ENCODE measurements at places on chromosomes 4 and X. TPM values are rescaled to one million over a fixed set of nuclear protein-coding genes. Genes with fewer than 3 reads are reported as not detected.

- no peaks in the 10 kb centered on the region for H3K4me1 ChIP-seq
- H3K36me3 ChIP-seq: no peaks in the 10 kb centered on the region
- H3K27ac ChIP-seq: no peak overlapping the region
- H3K27me3 ChIP-seq: peaks cover 5% of the 10 kb centered on the region
- no peak overlapping the region for H3K4me3 ChIP-seq
- no peak for DNase-seq
Measured at GRCh38 chr4:16238327-16238726, 12.1 kb upstream of the TAPT1 start.

- DNase-seq: no peak
- no peaks in the 10 kb centered on the region for H3K36me3 ChIP-seq
- H3K27me3 ChIP-seq: no peaks in the 10 kb centered on the region
- H3K27ac ChIP-seq: no peak overlapping the region
- no peaks in the 10 kb centered on the region for H3K4me1 ChIP-seq
Measured at GRCh38 chr4:88212253-88212561, 53.8 kb upstream of the ABCG2 start.

GRCh38 chrX:149208307-149208706 is 296.8 kb downstream of the IDS start:
- no peak overlapping the region for H3K4me3 ChIP-seq
- no peaks in the 10 kb centered on the region for H3K4me1 ChIP-seq
- DNase-seq: no peak
- H3K36me3 ChIP-seq: no peaks in the 10 kb centered on the region

DNA sequence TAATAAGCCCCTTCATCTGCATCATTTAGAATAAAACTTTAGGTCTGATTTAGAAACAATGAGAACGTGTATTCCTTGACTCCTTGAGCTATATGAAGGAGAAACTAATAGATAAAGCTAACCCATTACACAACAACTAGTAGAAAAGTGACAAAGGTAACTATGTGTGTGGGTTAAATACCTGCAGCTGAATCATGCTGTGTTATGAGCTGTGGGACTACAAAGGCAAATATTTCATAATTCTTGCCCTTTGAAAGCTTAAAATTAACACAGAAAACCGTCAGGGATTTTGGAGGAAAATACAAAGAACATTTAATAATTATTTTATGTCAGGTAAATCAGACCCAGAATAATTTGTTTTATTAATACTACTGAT is 898 bp upstream of the NDP start:
- no peaks in the 10 kb centered on the region for H3K27me3 ChIP-seq
- peak overlapping the region; percentile 60 for H3K4me3 ChIP-seq
- DNase-seq: no peak
- no peaks in the 10 kb centered on the region for H3K36me3 ChIP-seq
- H3K4me1 ChIP-seq: peaks cover 12% of the 10 kb centered on the region

TSPAN5 gene
- 46.4 TPM for polyA plus RNA-seq

DNA sequence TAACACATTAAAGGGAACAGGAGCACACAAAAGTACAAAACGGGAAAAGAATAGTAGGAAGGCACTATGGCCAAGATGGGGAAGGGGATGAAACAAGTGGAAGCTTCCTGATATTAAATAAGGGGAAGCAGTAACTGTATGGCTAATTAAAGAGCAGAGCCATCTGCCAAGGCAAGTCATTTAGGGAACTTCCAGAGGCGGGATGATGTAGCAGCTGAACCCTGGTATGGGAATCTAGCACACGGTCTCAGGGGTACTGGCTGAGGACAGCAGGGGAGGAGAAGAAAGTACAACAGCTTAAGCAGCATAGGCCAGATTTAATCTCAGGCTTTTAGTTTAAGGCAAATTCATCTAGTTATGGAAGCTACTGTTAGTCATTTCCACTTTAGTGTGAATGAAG is 59.1 kb downstream of the IGFBP7 start:
- peak; percentile 45 for DNase-seq
- H3K27me3 ChIP-seq: no peaks in the 10 kb centered on the region
- H3K4me1 ChIP-seq: peaks cover 24% of the 10 kb centered on the region

DNA sequence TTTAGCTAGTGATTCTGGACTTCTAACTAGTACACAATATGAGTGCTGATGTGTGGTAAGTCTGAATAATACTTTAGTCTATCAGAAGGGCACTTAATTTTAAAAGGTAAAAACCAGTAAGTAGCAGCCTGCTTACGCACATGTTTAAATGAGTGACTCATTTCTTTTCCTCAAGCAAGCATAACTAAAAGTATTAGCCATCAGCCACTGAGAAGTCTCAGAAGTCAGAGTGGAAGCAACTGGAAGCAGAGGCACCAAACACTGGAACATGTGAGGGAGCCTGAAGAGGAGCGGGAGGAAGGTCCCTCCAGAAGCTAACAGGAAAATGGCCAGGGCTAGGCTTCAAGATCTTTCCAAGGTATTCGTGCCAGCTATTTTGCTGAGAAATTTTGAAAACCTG is 257.7 kb downstream of the RAPGEF2 start:
- no peak overlapping the region for H3K4me3 ChIP-seq
- peak overlapping the region; percentile 1 for H3K27ac ChIP-seq
- no peaks in the 10 kb centered on the region for H3K27me3 ChIP-seq
- peaks cover 13% of the 10 kb centered on the region for H3K4me1 ChIP-seq
- H3K36me3 ChIP-seq: peaks cover 6% of the 10 kb centered on the region

PHKA1 gene
- polyA plus RNA-seq: 2.8 TPM

DNA sequence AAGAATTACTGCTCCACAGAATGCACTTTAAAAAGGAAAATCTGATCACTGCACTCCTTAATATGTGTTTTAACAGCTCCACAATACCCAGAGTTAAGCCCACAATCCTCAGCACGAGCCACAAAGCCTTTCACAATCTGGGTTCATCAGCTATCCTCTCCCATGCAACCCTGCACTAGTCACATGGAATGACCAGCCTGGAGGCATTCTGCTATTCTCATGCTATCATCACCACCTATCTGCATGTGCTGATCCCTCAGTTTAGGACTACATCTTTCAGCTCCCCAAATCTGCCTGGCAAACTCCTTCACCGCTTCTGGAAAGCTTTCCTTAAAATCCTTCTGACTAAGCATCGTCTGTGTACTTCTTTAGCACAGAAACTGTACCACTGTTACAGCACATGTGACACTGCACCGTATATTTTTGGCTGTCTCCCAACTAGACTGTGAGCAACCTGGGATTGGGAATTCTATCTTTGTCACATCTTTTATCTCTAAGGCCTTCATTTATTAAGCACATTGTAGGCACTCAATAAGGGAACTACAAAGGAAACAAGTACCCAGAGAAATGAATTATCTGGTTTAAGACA is 18.3 kb upstream of the EIF1AX start:
- H3K27ac ChIP-seq: no peak overlapping the region
- H3K4me3 ChIP-seq: no peak overlapping the region
- no peak for DNase-seq

DNA sequence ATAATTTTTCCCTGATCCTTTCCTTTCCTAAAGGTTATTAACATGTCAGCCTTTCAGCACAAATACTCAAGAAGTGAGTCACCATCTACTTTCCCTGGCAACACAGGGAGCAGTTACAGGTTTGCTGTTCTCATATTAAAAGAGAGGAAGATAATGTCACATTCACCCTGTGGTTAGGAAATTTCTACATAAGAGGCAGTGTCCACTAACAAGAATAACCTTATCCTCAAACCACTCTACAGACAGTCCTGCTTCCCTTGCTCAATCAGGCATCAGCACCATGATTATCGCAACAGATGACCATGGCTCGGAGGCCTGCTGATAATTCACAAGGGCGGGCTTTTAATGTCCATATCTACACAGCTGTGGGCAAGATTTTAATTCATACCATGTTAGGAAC is 30.9 kb downstream of the RNF150 start:
- no peaks in the 10 kb centered on the region for H3K36me3 ChIP-seq
- no peak for DNase-seq
- no peaks in the 10 kb centered on the region for H3K4me1 ChIP-seq

CXCL9 gene
- not detected for polyA plus RNA-seq

DNA sequence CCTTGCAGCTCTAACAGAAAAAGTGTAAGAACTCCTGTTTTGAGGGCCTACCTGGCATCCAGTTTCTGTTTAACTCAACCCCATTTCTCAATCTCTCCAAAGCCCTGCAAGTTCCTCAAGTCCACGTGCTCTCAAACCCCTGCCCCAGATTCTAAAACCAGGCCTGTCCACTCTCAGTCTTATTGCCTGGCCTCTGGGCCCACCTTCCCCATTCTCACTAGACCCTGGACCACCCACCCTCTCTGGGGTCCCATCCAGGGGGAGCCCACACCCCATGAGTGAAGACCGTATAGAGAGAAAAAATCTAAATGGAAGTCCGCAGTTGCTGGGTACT is 58.3 kb downstream of the TLR10 start:
- peaks cover 7% of the 10 kb centered on the region for H3K4me1 ChIP-seq
- no peak overlapping the region for H3K4me3 ChIP-seq
- H3K27me3 ChIP-seq: no peaks in the 10 kb centered on the region
- no peak overlapping the region for H3K27ac ChIP-seq
- H3K36me3 ChIP-seq: no peaks in the 10 kb centered on the region

GRCh38 chrX:18394477-18394876 is 30.9 kb upstream of the CDKL5 start:
- no peaks in the 10 kb centered on the region for H3K27me3 ChIP-seq
- H3K36me3 ChIP-seq: no peaks in the 10 kb centered on the region
- no peak overlapping the region for H3K27ac ChIP-seq
- no peak overlapping the region for H3K4me3 ChIP-seq

- DNase-seq: no peak
- no peak overlapping the region for H3K27ac ChIP-seq
- no peaks in the 10 kb centered on the region for H3K27me3 ChIP-seq
- no peak overlapping the region for H3K4me3 ChIP-seq
Measured at GRCh38 chrX:112947981-112948615, 107.5 kb upstream of the AMOT start.

SNCA gene
- polyA plus RNA-seq: 67.0 TPM

- peaks cover 4% of the 10 kb centered on the region for H3K4me1 ChIP-seq
- no peaks in the 10 kb centered on the region for H3K36me3 ChIP-seq
- DNase-seq: no peak
- H3K27me3 ChIP-seq: no peaks in the 10 kb centered on the region
- H3K4me3 ChIP-seq: no peak overlapping the region
Measured at GRCh38 chrX:48966796-48967579, 4.7 kb downstream of the KCND1 start.

- no peak overlapping the region for H3K27ac ChIP-seq
- H3K27me3 ChIP-seq: no peaks in the 10 kb centered on the region
- no peaks in the 10 kb centered on the region for H3K4me1 ChIP-seq
Measured at GRCh38 chr4:158714937-158715336, 8.3 kb downstream of the PPID start.

DNA sequence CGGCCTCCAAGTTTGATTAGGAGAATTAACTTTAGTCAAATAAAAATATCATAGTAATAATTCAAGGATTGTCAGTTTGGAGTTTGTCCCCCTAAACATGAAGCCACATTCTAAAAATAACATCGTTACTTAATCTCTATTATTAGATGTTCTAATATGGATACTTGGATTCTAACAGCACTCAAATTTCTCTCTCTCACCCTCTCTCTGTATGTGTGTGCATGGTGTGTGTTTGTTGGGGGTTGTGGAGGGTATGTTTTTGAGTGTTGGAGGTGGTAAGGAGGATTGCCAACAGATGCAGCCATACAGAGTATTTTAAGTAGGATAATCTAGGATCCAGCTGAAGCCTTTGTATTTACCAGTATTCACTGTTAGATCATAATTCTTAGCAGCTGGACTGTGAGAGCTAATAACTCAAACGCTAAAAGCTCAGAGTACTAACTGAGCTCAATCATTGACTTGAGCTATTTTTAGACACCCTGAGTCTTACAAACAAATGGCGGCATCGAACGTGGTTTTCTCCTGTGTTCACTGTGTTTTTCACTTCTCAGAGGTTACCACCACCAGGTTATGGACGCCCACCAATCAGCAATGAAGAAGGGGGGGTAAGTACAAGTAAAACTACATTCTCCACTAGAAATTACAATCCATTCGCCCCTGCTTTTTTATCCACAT is 8.8 kb downstream of the ENAM start:
- H3K27me3 ChIP-seq: no peaks in the 10 kb centered on the region
- H3K27ac ChIP-seq: no peak overlapping the region
- H3K4me3 ChIP-seq: no peak overlapping the region
- no peaks in the 10 kb centered on the region for H3K36me3 ChIP-seq
- DNase-seq: no peak

DNA sequence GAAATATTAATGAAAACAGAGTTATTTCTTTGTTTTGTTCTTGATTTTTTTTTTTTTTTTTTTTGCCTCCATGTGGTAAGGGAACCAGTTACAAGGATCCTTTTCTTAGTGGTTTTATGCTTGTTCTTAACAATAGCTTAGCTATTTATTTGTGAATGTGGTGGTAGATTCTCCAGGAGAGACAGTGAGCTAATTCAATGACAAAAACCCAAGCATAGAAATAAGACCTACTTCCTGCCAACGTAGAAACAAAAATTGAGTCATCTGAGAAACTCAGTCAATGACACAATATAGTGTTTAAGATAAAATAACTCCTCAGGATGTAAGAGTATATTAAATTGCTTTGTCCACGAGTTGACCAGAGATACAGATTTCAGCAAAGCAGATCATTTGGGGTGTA is 863.8 kb upstream of the PABPC4L start:
- H3K36me3 ChIP-seq: no peaks in the 10 kb centered on the region
- no peaks in the 10 kb centered on the region for H3K4me1 ChIP-seq
- no peak overlapping the region for H3K4me3 ChIP-seq
- H3K27me3 ChIP-seq: no peaks in the 10 kb centered on the region
- no peak for DNase-seq
- no peak overlapping the region for H3K27ac ChIP-seq

RAB39B gene
- not detected for polyA plus RNA-seq

DCHS2 gene
- not detected for polyA plus RNA-seq

CTAG1A gene
- polyA plus RNA-seq: not detected

TBX22 gene
- polyA plus RNA-seq: not detected

- no peak for DNase-seq
- peaks cover 83% of the 10 kb centered on the region for H3K27me3 ChIP-seq
- no peak overlapping the region for H3K27ac ChIP-seq
- peaks cover 3% of the 10 kb centered on the region for H3K4me1 ChIP-seq
Measured at GRCh38 chr4:173500841-173501591, 29.0 kb downstream of the HAND2 start.

DOK7 gene
- not detected for polyA plus RNA-seq

DRD5 gene
- not detected for polyA plus RNA-seq

DNA sequence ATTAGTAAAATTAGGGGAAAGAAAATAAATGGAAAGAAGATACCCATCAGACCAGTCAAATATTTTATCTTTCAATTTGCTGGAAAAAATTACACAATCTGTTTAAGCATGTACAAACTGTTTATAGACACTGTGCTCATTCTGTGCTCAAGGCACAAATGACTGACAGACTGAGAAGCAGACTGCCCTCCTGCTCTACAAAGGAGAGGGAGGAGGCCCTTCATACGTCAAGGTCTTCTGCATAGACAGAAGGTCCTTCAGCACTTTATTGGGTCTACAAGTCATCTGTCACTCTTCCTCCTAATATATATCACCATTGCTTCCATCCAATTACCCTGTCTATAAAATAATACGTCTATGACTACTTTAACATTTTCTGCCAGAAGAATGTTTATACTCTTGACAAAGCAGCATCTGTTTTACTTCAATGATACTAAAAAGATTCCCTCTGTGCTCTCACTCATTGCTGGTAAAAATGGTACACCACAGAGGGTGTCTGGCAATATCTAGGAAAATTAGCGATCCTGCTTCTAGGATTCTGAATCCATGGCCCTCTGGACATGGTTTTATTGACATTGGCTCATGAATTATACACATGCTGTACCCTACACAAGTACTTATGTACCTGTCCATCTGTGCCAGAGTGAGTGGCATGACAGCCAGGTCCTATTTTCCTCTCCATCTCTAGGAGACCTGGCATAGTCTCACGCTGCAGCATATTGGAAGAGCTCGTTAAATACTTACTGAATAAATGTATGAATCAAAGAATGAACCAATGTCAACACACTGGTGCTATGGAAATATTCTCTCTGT is 11.3 kb downstream of the SLC10A6 start:
- DNase-seq: no peak
- H3K4me3 ChIP-seq: no peak overlapping the region
- H3K27ac ChIP-seq: no peak overlapping the region
- no peaks in the 10 kb centered on the region for H3K27me3 ChIP-seq
- no peaks in the 10 kb centered on the region for H3K4me1 ChIP-seq

Data from endothelial cell of umbilical vein (primary cell).